ENCODE measurements at places on chromosomes 16 and 17.

DNA sequence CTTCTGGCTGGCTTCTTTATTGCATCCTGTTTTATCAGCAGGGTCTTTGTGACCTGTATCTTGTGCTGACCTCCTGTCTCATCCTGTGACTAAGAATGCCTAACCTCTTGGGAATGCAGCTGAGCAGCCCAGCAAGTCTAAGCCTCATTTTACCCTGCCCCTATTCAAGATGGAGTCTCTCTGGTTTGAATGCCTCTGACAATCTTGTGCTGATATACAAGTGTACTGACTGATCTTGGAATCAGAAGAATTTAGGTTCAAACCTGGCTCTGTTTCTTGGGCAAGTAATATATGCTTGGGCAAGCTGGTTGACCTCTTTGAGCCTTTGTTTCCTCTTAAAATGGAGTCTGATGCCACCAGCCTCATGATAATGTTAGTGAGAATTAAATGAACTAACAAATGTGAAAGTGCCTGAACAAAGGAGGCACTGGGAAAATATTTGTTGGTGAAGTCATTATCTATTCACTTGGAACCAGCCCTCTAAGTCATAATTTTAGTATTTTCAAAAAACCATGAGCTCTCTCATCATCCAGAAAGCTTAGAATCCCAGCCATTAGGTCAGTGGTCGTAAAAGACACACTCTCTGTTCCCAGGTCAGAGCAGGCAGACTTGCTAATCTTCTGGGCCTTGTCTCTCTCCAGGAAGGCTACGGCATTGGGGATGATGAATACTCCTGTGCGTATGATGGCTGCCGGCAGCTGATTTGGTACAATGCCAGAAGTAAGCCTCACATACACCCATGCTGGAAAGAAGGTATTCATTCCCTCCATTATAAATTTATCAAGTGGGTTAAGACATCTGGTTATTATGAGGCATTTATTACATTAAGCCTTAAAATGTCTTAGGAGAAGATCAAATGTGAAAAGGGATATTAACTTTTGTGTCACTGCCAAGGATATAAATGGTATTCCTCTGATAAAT is 18.1 kb upstream of the ARL2BP start:
- DNase-seq = no peak

DNA sequence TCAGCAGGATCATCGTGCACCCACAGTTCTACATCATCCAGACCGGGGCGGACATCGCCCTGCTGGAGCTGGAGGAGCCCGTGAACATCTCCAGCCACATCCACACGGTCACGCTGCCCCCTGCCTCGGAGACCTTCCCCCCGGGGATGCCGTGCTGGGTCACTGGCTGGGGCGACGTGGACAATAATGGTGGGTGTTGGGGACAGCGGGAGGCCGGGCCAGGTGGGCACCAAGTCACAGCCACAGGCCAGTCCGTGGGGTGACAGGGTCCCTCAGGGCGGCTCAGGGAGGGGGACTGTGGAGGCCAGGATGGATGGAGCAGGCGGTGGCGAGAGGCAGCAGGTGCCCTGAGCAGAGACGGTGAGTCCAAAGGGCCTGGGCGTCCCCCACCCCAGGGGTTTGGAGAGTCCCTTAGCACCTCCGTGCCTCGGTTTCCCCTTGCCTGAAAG is 1.0 kb downstream of the TPSD1 start:
- DNase-seq = no peak

DNA sequence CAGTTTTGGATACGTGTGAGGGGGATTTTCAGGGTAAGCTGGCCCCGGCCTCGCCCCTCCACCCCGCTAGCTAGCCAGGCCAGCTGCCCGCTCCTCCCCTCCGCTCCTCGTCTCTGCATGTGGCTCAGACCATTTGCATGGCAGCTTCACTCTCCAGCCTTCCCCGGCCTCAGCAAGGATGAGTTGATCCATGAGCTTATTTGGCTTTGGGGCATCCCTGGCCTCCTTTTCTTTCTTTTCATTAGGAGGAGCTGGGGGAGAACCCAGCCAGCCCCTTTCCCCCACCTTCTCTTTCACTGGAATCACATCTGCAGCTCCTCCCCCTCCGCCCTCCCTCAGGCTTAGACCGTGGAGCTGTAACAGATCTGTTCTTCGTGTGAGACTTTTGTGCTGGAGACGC is 30.7 kb downstream of the ELAC2 start:
- DNase-seq = no peak

- DNase-seq = no peak
These were observed 460 bp upstream of the HSBP1 start for GRCh38 chr16:83807327-83807709.

- no peak for DNase-seq
These were observed 47.7 kb downstream of the CMIP start for GRCh38 chr16:81492311-81492761.

DNA sequence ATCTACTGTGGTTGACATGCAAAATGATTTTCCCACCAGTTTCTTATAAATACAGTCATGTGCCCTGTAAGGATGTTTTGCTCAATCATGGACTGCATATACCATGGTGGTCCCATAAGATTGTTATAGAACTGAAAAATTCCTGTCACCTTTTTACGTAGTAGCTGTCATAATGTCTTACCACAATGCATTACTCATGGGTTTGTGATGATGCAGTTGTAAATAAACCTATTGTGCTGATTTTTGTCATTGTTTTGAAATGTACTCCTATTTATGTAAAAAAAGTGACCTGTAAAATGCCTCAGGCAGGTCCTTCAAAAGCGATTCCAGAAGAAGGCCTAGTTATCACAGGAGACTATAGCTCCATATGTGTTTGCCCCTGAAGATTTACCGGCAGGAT is 695.4 kb upstream of the KIF2B start:
- no peak for DNase-seq

DNA sequence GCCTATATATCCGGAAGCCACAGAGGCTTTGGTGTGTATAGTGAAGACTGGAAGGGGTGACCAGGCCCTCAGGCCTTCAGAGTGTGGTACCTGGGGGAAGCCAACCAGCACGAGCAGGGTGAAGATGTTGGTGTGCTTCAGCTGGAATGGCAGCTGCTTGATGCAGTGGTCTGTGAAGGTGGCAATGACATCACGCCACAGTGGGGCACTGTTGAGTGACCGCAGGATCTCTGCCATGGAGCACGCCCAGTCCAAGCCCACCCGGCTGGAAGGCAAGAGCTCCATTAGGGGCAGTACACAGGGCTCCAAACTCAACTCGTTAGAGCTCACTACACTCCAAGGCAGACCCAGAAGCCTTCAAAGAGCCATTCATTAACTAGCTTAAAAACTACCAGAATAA is 68.5 kb upstream of the ATP2A3 start:
- no peak for DNase-seq

DNA sequence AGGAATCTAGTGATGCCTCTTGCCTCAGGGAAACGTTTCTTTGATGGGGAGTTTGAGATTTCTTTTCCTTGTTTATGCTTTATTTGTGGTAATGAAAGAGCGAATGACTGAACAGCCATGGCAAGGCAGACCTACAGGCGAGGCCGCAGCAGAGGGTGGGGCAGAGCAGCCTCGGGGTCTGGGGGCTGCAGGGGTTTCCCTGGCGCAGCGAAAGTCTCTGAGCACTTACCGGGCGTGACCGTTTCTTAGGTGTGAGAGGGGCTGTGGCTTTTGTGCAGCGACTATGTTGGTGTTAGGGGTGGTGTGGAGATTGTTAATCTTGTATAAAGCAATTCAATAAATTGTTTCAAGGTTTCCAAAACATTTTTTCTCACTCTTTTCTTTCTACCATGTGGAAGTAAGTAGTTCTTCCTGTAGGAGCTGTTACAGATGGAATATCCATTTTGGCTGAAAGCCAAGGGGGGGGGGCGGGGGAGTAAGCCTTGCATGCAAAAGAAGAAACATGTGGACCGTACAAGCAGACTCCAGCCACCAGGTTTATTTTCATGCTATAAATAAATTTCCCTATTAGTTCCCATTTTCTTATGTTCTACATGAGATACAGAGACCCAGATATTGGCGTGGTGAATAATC is 34.8 kb downstream of the UBN1 start:
- no peak for DNase-seq

DNA sequence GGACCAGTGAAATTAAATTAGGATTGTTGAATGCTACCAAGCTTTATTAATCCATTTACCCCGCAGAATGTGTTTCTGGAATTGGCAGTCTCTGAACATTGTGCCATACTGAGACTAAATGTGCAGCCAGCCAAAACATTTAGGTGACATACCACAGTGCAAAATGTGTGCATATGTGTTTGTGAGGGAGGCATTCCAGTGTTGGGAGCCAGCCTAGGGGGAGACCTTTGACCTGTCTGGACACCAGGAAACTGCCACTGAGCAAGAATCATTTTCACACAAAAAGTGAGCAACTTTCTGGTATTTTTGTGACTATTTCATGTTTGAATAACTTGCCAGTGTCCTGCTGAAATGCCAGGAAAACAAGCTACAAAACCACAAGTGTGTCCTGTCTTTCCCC is 64.7 kb upstream of the SLC12A3 start:
- no peak for DNase-seq

DNA sequence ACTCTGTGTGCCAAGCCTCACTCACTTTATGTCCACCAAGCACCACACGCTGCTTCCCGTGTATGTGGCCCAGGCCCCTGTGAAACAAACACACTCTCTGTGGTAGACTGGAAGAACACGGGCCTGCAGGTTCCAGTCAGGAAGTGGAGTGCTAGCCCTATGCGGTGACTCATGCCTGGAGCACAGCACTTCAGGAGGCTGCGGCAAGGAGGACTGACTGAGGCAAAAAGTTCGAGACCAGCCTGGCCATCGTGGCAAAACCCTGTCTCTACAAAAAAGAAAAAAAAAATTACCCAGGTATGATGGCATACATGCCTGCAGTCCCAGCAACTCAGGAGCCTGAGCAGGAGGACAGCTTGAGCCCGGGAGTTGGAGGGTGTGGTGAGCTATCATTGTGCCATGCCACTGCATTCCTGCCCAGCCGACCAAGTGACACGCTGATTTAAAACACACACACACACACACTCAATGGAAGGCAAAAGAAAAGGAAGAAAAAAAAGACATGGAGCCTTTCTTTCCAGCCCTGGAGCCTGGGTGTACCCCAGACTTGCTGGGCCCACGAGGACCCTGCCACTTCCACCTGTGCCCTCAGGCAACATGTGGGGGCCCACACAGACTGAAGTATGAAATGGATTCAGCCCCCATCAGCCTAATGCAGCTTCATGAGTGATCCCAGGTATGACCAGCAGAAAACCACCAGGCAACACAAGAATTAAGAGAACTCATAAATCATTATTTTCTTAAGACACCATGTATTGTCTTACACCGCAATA is 126.6 kb downstream of the ANKRD11 start:
- DNase-seq = peak; percentile 47

- no peak for DNase-seq
These were observed 8.5 kb downstream of the ELOB start for GRCh38 chr16:2768403-2769089.

DNA sequence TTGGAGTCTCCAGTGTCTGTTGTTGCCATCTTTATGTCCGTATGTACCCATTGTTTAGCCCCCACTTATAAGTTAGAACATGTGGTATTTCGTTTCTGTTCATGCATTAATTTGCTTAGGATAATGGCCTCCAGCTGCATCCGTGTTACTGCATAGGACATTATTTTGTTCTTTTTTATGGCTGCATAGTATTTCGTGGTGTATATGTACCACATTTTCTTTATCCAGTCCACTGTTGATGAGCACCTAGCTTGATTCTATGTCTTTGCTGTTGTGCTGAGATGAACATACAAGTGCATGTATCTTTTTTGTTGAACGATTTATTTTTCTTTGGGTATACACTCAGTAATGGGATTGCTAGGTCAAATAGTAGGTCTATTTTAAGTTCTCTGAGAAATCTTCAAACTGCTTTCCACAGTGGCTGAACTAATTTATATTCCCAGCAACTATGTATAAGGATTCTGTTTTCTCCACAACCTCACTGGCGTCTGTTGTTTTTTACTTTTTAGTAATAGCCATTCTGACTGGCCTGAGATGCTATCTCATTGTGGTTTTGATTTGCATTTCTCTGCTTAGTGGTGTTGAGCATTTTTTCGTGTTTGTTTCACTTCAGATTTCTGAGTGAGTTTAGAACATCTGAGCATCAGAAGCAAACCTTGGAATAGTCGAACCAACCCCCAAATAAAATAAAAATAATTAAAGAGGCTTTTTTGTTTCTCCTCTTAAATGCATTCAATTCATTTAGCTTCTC is 304.7 kb downstream of the ZFHX3 start:
- DNase-seq = no peak

- DNase-seq = no peak
These were observed 1.4 kb upstream of the CYB561 start for GRCh38 chr17:63447471-63448009.

DNA sequence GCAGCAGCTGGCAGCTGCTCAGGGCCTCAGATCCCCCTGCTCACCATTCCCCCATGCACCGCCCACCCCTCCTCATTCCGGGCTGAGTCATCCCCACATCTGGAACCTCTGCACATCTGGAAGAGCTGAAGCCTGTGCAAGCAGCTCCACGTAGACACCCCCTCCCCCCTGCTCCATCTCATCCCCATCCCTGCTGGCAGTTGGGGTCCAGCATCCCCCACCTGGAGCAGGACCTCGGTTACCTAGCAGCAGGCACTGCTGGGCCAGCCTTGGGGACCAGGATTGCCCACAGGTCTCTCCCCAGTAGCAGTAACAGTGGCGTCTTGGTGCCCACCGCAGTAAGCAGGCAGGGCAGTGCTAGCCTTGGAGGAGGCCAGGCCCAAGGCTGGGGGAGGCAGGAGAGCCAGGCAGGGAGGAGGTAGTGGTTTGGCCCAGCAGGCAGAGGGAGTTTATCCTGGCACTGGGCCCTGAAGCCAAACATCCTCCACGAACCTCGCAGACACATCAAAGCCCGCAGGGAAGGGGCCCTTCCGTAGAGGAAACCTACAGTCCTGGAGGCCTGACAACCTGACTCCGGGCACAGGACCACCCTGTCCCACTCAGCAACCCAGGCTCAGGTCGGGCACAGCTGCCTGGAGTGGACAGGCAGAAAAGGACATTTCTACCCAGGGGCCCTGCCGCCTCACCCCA is 7.7 kb upstream of the TMEM92 start:
- no peak for DNase-seq

DNA sequence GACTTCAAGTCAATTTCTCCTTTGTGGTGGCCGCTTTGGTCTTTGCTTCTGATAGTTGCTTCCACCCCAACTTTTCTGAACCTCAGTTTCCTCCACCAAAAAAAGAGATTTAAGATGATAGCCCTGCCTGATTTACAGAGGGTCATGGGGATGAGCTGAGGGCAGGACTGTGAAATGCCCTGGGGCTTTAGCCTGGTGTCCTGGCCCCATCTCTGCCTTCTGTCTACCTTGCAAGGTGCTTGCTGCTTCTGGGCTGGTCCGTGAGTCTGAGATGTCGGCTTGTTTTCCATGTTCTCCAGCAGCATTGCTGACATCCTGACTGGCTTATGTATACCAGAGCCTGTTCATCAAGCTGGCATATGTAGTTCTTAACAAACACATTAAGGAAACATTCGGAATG is 191.9 kb upstream of the MPHOSPH6 start:
- DNase-seq = no peak

- no peak for DNase-seq
These were observed 14.0 kb downstream of the LASP1 start for GRCh38 chr17:38883592-38884526.

GRCh38 chr17:34070712-34071111 is 184.4 kb upstream of the CCL2 start:
- DNase-seq = no peak

GRCh38 chr17:32742681-32743538 is 134.0 kb downstream of the MYO1D start:
- DNase-seq = no peak

- DNase-seq = no peak
These were observed 45.0 kb upstream of the SMURF2 start for GRCh38 chr17:64707050-64707591.

- DNase-seq = no peak
These were observed 240.3 kb upstream of the TBX2 start for GRCh38 chr17:61159221-61159814.
